ENCODE measurements at places on chromosomes 13 and 19.

DNA sequence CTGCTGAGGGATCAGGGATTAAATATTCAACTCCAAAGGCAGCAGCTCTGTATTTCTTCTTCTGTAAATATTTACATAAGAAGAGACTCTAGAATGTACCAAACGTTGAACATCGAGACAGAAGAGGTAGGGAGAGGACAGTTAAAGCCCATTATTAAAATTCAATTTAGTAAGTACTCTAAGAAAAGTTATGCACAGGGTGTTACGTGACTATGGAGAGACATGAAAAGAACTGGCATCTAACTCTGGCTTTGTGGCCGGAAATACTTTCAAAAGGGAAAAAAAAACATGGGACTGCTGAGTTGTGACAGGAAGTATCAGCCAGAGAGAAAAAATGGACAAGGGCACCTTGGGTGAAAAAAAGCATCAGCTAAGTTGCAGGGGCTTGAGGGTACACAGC is 36.7 kb downstream of the LNX2 start:
- no peak for DNase-seq

DNA sequence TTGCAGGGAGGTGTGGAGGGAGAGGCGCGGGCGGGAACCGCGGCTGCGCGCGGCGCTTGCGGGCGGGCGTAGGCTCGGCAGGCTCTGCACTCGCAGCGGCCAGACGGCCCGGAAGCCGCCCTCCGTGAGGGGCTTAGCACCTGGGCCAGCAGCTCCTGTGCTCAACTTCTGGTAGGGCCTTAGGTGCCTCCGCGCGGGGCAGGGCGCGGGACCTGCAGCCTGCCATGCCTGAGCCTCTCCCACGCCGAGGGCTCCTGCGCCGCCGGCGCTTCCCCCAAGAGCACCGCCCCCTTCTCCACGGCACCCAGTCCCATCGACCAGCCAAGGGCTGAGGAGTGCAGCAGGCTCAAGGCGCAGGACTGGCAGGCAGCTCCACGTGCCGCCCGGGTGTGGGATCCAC is 940.8 kb upstream of the PCDH9 start:
- DNase-seq: no peak

DNA sequence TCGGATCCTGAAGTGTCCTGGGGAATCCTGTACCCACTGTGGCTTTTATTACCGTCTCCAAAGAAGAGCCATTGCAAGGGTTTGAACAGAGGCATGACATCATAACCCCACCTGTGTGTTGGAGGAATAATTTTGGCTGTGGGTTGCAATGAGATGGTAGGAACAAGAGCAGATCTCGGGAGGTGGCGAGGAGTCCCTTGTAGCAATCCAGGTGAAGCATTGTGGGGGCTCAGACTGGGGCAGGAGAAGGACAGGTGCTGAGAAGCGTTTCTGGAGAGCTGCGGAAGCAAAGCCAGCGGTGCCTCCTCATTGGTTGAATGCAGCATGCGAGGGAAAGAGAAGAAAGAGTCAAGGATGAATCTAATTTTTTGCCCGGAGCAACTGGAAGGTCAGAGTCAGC is 382.4 kb downstream of the EFNB2 start:
- DNase-seq: no peak

DNA sequence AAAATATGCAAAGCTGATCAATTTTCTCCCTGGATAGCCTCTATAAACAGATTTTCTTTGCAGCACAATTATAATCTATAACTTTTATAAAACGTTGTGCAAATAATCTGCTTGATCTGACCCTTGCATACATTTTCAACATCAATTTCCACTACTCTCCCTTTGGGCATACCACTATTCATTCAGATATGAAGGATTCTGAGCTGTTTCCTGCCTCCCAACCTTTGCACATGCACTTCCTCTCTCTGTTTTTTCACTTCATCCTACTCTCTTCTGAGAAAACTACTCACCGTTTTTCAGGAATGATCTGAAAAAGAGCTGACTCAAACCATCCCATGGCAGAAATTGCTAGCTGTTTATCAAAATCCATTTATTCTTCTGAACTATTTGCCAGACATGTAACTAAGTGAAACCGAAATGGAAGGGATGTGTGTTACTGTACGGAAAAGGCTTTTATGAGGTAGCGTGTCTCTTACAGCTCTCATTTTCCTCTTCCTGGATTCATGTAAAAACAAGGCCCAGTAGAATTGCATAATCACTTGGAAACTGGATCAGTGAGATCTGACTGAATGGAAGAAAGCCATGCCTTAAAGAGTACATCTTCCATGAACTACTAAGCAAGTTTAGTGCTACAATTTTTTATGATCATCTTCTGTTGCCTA is 1447.3 kb upstream of the MIR17HG start:
- DNase-seq: no peak

DNA sequence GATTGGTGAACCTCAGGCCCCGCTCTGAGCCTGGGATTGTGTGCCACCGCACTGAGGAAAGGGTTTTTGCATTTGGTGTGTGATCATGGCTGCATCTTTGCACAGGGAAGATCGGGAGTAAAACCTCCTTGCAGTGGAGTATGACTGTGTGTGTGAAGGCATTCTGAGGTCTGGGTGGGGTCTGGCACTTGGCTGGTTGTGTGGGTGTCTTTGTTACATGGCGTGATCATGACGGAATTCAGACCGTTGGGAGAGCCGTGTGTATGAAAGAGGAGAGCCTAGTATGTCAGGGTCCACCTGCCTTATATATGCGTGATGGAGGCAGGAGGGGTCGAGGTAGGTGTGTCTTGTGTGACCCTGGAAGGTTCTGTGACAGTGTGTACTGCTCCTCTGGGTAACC is 740 bp upstream of the BEST2 start:
- DNase-seq: no peak

DNA sequence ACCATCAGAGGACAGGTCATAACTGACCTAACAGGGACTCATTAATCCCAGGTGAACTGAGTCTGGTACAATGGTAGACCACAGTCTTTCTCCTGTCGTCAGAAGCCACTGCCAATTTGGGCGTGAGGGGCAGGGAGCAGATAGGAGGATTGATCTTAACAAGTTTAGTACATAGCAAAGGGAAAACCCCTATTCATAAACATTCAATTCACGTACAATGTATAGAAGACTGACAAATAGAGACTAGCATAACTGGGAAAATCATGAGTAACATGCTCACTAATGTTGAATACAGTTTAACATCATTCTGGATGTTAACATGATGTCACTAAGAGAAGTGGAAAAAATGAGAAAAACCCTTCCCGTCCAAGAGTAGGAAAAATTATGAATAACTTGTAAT is 54.1 kb downstream of the SLC7A1 start:
- DNase-seq: no peak

GRCh38 chr13:60402022-60402421 is 5.0 kb downstream of the TDRD3 start:
- no peak for DNase-seq

GRCh38 chr13:99500839-99501183 is 461 bp upstream of the TM9SF2 start:
- DNase-seq: no peak

- DNase-seq: no peak
These were observed 22.3 kb downstream of the PLEKHJ1 start for GRCh38 chr19:2213799-2214198.

- DNase-seq: no peak
These were observed 51.3 kb downstream of the GPALPP1 start for GRCh38 chr13:45040622-45041021.

DNA sequence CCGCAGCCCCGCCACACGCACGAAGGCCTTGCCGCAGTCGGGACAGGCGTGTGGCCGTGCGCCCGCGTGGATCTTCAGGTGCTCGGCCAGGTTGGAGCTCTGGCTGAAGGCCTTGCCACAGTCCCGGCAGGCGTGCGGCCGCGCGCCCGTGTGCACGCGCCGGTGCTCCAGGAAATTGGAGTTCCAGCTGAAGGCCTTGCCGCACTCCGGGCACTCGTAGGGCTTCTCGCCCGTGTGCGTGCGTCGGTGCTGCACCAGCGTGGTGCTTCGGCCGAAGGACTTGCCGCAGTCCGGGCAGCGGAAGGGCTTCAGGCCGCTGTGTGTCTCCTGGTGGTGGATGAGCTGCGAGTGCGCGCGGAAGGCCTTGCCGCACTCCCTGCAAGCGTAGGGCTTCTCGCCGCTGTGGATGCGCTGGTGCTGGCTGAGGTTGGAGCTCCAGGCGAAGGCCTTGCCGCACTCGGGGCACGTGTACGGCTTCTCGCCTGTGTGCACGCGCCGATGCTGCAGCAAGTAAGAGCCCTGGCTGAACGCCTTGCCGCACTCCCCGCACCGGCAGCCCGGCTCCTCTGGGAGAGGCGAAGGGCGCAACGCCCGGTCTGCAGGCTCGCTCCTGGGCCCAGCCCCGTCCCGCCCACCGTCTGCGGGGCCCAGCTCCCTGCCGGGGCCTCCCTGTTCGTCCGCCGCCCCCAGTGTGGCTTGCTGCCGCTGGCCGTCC is 3.6 kb upstream of the A1BG start:
- DNase-seq: no peak

- DNase-seq: no peak
These were observed 96.7 kb upstream of the DIAPH3 start for GRCh38 chr13:60260440-60260839.

GRCh38 chr19:30806311-30806710 is 434.1 kb downstream of the ZNF536 start:
- DNase-seq: no peak

- no peak for DNase-seq
These were observed 52.2 kb downstream of the WDFY2 start for GRCh38 chr13:51636349-51636890.

DNA sequence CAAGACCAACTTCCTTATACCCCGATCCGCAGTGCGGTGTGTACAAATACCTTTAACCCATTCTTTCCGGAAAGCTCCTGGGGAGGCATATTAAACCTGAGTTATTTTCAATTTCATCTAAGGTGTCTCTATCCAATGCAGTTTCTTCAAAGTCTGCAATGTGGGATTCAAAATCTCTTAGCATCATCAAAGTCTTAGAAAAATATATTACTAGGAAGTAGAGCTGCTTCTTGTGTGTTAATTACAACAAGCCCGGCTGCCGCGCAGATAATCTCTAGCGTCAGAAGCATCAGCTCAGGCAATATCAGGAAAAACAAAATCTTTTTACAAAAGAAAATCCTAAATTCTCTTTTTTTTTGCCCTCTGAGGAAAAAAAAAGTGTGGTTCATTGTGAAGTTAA is 48.1 kb downstream of the ZNF536 start:
- DNase-seq: no peak

GRCh38 chr13:44921931-44922758 is 67.1 kb downstream of the NUFIP1 start:
- DNase-seq: no peak

DNA sequence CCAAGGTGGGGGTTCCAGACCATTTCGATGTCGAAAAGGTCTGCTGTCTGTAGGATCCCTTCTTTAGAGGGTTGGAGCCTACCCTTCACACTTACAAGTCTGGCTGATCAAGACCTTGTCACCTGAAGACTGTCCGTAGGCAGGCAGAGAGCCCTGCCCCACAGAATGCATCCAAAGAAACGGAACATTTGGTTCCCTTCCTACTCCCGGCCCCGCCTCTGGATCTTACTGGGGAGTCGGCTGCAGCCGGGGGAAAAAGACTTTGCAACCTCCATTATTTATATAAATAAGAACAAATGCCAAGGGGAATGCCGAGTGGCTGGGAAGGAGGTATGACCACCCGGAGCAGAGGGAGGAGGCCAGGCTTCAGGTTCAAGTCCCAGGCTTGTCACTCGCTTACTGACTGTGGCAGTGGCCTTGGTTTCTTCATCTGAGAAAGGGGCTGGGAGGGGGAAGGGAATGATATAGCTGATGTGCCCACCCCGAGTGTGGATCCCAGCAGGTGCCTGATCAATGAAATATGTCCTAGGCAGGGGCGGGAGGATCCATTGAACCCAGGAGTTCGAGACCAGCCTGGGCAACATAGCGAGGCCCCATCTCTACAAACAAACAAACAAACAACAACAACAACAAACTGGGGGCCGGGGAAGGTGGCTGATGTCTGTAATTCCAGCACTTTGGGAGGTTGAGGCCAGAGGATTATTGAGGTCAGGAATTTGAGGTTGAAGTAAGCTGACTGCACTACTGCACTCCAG is 48.7 kb downstream of the RFX2 start:
- no peak for DNase-seq

- DNase-seq: no peak
These were observed 14.2 kb upstream of the PRR19 start for GRCh38 chr19:42287827-42288107.
